ENCODE measurements at places on chromosomes 1 and 21.

GRCh38 chr21:45187646-45188045 lies 100.0 kb downstream of the POFUT2 start:
- no peak for DNase-seq

GRCh38 chr21:13937236-13937635 lies 273.5 kb downstream of the LIPI start:
- no peak for DNase-seq

DNA sequence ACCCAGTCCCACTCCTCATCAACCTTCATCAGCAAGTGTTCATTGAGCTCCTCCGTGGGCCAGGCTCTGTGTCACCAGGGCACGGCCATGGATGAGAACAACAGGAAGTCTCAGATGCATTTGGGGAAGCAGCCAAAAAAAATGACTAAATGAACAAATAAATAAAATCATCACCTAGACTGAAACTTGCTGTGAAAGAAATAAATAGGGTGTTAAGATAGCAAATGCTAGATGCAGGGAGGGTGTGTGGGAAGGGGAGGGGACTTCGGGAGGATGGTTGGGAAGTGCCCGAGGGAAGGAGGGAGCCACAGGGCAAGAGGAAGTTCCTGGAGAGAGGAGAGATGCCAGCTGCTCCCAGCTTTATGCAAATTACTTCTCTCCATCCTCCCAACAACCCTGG lies 696.7 kb downstream of the PTPRU start:
- DNase-seq = no peak

- DNase-seq = peak; percentile 28
Measured at GRCh38 chr1:214224611-214225354, 56.2 kb upstream of the SMYD2 start.

GRCh38 chr1:44242746-44243145 lies 29.5 kb downstream of the DMAP1 start:
- no peak for DNase-seq

- no peak for DNase-seq
Measured at GRCh38 chr1:14653461-14653960, 55.0 kb downstream of the KAZN start.

DNA sequence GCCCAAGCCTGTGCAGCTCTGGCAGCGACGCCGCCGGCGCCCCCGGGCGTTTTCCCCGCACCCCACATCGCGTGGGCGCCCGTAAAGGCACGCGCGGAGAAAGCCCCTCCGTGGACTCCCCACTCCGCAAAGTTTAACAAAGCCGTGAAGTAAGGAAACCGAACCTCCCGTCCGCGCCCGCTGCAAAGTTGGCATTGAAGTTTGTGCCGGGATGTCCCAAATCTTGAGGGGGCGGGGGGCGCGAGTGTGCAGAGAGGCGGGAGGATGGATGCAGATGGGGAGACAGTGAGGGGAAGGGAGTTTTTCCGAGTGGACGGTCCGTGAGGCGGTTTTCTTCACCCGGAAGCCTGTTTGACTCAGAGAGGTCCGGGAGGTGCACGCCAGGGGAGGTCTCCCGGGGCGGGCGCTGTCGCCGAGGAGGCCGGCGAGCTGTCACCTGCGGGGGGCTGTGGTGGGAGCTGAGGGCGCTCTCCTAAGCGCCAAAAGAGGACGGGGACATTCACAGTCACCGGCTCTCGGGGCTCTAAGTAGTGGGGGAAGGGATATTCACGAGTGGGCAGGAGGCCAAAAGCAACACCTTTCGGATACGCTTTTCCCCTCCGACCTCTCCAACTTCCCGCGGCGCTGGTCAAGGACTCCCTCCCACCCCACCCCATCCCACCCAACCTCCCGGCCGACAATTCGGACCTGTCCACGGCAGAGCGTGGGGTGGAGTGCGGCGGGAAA lies 1.3 kb downstream of the WLS start:
- DNase-seq = peak; percentile 58

DNA sequence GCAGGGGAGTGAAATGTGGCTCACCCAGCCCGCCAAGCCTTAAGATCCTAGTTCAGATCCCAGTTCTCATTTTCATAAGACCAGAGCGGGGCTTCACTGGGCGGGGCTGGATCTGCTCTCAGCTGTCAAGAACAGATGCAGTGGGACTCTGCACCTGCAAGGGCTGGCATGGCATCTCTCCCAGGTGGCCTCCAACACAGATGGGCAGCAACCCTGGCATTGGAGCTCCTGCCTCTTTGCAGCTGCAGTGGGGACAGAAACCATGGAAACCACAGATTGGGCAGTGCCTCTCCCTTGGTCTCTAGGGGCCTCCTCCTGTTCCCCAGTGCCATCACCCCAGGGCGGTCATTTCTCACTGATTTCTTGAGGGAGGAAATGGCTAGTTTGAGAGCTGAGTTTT lies 267.7 kb downstream of the PRDM2 start:
- DNase-seq = peak; percentile 32

GRCh38 chr1:1415751-1416150 lies 5.3 kb downstream of the ANKRD65 start:
- DNase-seq = no peak

- peak; percentile 18 for DNase-seq
Measured at GRCh38 chr1:28163496-28164161, 12.9 kb downstream of the PTAFR start.

GRCh38 chr1:155082301-155083051 lies 3.8 kb downstream of the EFNA3 start:
- no peak for DNase-seq

DNA sequence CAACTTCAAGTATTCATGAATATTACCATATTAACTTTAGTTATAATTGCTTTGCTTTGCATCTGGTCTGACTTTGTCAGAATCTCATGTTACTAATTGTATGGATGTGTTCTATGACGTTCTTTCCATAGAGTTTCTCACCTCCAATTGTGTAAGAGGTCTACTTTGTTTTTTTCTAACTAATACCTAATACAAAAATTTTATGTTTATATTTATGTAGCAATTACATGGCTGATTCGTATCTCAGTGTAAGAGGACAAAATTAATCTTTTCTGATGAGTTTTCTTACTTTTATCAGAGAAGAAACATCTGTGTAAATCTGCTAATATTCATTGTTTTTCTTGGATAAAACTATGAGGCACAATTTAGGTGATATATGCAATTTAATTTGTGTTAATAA lies 224.8 kb upstream of the B3GALT2 start:
- DNase-seq = no peak

- no peak for DNase-seq
Measured at GRCh38 chr1:7768583-7768982, 2.5 kb upstream of the VAMP3 start.

DNA sequence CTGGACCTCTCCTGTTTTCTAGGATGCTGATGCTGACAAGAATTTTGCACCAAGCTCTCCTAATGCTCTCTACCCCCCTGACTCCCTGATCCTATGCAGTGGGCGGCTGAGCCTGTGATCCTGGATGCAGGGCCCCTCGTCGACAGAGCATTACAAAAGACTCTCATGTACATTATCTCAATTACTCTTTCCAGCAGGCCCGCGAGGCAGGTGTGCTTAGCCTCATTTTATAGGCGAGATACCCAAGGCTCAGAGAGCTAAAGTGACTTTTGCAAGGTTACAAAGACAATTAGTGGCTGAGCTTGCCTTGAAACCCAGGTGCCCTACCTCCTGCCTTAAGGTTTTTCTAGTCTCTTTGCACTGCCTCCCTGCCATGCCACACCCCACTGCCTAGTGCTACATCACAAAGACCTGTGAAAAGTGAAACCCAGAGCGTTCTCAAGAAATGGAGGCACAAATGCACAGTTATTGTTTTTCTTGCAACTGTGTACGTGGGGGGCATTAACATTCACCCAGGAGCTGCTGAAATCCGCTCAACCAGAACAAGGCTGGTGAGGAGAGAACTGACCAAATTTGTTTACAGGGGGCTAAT lies 10.0 kb upstream of the C8A start:
- DNase-seq = no peak

DNA sequence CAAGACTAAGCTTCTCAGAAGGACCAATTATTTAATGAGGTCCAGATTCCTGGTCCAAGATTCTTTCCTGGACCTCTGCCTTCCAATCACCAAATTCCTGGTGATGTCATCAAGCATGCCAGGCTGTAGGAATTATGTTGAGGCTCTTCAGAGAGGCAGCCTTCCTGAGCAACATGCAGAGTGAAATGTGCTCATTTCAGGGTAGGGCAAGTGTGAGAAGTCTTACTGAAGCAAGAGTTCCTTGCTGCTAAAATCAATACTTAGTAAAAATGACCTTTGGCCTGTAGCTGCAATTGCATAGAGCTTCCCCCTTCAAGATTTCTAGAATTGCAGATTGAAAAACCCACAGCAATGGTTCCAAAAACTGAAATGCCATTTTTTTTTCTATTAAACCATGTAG lies 31.7 kb upstream of the BCAR3 start:
- DNase-seq = no peak

DNA sequence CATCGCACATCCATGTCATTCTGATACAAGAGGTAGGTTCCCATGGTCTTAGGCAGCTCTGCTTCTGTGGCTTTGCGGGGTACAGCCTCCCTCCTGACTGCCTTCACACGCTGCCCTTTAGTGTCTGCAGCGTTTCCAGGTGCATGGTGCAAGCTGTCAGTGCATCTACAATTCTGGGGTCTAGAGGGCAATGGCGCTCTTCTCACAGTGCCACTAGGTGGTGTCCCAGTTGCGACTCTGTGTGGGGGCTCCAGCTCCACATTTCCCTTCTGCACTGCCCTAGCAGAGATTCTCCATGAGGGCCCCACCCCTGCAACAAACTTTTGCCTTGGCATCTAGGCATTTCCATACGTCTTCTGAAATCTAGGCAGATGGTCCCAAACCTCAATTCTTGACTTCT lies 138.2 kb upstream of the BRINP3 start:
- no peak for DNase-seq

DNA sequence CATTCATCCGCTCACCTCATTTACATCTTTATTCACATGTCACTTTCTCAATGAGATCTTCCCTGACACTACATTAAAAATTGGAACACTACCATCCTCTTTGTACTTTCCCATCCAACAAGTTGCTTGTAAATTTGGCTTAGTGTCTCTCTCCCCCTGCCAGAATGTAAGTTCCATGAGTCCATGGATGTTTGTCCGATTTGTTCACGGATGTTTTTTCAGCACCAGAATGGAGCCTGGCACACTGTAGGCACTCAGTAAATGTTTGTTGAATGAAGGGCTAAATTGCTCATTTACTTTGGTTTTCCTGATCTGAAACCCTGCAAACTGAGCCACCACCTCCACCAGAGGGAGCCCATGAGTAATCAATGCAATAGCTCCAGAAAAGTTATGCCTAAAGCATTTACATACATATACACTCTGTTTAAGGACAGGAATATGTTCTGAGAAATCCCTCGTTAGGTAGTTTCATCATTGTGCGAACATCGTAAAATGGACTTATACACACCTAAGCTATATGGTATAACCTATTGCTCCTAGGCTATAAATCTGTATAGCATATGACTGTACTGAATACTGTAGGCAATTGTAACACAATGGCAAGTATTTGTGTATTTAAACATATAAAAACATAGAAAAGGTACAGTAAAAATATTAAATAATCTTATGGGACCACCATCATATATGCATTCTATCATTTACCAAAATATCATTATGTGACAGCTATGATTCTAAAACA lies 2.8 kb upstream of the EYA3 start:
- peak; percentile 72 for DNase-seq

DNA sequence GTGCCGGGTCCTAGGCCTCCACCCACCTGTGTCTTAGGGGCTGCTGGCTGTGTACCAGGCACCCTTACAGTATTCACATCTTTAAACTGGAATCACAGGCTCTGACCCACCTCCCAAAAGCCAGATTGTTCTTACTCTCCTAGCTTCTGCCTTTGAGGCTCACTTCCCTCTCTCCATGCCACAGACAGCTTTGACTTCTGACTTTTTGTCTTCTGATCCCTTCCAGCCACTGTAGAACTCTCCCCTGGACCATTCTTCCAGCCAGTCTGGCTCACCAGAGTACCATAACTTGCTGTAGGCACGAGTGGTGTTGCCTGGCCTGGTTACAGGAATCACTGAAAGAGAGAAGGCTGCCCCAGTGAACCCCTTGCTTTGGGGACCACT lies 58.1 kb upstream of the STUM start:
- no peak for DNase-seq

DNA sequence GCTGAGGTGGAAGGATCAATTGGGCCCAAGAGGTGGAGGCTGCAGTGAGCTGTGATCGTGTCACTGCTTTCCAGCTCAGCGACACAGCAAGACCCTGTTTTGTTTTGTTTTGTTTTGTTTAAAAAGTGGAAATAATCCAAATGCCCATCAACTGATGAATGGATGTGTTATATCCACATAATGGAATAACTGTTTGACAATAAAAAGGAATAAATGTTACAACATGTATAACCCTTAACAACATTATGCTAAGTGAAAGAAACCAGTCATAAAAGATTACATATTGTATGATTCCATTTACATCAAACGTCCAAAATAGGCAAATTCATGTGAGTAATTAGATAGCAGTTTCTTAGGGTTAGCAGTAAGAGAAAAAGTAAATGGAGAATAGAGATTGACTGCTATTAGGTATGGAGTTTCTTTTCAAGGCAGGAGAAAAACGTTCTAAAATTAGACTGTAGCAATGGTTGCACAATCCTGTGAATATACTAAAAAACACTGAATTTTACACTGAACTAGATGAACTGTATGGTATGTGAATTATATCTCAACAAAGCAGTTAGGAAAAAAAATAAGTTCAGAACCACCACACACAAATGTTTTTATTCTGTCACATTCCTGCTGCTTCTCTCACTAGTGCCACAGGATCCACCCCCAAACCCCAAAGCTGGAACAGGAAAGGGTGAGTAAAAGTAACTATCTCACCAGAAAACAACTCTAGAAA lies 15.7 kb downstream of the FOXJ3 start:
- DNase-seq = no peak

Data from tongue (tissue), 3 donors.